ENCODE measurements at places on chromosomes 1 and 21. TPM values are rescaled to one million over a fixed set of nuclear protein-coding genes. Genes with fewer than 3 reads are reported as not detected.

TMEM51 gene
- total RNA-seq = 15.0 TPM

OR2T11 gene
- not detected for total RNA-seq

DNA sequence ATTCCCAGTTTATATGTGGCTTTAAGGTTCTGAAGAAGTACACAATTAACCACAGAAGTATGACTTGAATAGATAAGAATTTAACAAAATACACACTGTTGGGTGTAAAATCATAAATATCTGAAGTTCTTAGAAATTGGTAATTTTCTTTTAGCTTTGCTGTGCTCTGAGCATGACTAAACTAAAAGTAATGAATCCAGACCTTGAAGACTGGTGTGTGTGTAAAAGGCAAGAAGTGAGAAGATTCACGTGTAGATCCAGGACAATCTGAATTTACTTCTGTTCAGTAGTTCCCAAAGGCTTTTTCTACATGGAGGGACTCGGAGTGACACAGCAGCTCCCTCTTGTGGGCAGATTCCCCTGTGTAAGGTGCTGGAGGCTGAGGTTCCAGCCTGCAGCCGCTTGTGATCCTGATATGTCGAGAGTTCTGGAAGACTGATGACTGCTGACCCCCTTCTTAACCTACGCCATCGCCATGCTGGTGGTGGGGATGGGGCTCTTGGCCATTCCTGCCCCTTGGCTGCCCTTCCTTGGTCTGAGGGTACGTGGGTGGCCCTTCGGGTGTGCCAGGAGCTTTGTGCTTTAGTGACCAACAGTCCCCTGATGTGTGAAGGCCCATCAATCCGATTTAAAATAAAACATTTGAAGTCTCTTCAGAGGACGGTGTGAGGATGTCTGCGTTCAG lies 62.7 kb downstream of the ADARB1 start:
- no peak for DNase-seq

DNA sequence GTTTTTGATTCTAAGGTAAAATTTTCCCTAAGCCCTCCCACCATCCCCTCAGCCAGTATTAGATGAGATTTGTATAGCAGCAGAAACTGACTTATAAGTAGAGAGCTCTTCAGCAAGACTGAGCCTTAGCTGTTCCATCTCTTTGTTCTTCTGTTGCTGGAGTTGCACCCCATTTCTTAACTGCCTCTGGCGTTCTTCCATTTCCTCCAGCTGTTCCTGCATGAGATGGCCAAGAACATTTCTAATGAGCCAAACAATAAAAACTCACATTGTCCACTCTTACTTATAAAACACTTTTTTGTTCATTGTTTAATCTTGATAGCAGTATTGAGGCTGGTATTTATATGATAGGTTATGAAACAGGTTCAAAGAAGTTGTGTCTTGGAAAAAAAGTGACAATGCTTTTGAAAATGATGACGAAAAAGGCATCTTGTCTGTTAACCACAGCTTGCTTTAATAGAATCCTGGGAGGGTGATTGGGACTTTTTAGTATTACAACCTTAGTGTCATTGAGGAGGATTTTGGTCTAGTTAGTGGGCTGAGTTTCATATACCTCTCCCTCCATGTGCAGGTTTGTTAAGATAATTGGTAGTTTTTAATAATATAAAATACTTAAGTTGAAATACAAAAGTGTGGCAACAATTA lies 18.3 kb downstream of the SYNC start:
- DNase-seq = no peak

PDE9A gene
- 2.9 TPM for total RNA-seq

SH3BGR gene
- total RNA-seq = 116 TPM

DNA sequence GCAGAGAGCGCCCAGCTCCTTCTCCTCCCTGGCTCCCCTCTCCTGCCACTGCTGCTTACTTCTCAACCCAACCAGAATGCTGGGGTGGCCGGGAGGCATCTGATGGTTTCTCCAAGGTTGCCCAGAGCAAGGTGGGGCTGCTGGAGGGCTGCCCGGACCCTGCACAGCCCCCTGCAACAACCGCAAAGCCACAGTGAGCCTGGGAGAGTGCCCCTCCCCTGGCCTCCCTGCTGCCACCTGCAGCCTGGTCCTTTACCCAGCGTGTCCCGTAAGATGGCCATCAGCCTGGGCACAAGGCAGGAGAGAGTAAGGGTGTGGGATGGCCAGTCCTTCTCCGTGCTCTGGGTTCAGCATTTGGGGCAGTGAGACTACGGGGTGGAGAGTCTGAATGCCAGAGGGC lies 17.0 kb downstream of the MX2 start:
- no peak for DNase-seq

DNA sequence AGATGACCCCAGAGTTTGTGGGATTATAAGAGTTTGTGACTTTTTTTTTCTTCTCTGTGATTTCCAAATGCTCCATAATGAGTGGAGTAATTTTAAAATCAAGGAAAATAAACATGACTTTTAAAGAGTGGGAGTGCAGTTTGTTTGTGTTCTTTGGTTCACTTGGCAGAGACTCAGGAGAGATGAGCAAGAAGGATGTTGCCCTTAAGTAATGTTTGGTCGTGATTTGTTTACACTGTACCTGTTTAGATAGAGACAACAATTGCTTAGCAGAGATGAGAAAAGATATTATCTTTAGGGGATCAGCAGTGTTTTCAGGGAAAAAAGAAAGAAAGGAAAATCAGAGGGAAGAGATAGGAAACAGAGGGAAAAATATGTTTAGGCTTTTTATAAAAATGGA lies 170.8 kb downstream of the ADSS2 start:
- no peak for DNase-seq

ADGRL4 gene
- 3.2 TPM for total RNA-seq

DNA sequence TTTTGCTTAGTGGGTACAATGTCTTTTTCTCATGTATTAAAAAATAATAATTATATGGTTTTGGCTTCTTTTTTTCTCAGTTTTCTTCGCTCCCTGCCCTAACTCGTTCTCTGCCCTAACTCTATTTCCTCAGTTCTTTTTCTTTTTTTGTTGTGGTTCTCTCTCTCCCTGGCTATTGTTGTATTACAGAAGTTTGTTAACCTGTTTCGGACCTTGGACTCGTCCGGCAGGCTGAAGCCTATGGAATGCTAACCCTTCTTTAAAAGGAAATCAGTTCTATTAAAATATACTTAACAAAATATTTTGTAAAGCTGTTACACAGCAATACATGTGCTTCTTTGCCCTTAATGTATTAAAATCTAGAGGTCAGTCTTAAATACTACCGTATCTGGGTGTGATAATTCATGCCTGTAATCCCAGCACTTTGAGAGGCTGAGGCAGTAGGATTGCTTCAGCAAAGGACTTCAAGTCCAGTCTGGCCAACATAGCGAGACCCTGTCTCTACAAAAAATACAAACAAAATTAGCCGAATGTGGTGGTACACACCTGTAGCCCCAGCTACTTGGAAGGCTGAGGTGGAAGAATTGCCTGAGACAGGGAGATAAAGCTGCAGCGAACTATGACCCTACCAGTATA lies 64.1 kb downstream of the ANGPTL1 start:
- DNase-seq = no peak

DNM3 gene
- 0.91 TPM for total RNA-seq

GRCh38 chr1:206419250-206419649 lies 51.0 kb upstream of the IKBKE start:
- DNase-seq = no peak

HOOK1 gene
- 23.6 TPM for total RNA-seq

NPHS2 gene
- not detected for total RNA-seq

- no peak for DNase-seq
Measured at GRCh38 chr1:7885513-7886404, 32.9 kb upstream of the UTS2 start.

CHIT1 gene
- not detected for total RNA-seq

GRCh38 chr1:44775930-44776729 lies 790 bp downstream of the RPS8 start:
- DNase-seq = no peak

CHI3L2 gene
- total RNA-seq = 0.57 TPM

GRCh38 chr1:218377143-218377660 lies 32.1 kb downstream of the TGFB2 start:
- no peak for DNase-seq

DNA sequence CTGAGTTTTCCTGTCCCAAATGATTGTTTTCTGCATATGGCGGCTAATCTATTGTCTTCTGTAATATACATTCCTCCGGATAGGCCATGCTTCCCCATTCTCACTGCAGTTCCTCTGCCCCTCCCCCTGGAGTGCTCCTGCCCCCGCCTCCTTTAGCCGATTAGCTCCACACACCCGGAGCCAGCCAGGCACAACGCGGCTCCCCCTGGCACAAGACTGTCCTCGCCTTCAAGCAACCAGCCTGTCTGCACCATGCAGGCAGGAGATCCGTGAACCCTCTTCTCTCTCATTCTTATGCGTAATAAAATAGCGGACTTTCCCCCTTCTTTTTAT lies 18.0 kb downstream of the SERTAD4 start:
- no peak for DNase-seq

DNA sequence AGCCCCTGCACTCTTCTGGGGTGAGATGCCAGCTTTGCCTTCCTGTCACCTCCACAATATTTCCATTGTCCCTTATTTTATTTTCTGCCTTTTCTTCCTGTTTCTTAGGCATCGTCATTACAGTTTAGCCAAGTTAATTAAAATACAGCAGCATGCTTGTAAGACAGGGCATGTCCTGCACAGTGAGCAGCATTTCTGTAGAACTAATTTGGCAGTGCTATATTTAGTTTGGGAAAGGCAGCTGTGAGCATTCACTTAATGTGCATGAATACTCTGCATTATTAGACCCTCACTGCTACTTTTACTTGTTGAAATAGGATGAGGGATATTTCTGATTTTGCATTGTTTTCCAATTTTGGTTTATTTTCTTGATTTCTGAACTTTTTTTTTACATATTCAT lies 133.3 kb downstream of the KCNK2 start:
- DNase-seq = no peak

Data from esophagus squamous epithelium (tissue), 5 donors.